ENCODE measurements at places on chromosomes 11 and 22.

DNA sequence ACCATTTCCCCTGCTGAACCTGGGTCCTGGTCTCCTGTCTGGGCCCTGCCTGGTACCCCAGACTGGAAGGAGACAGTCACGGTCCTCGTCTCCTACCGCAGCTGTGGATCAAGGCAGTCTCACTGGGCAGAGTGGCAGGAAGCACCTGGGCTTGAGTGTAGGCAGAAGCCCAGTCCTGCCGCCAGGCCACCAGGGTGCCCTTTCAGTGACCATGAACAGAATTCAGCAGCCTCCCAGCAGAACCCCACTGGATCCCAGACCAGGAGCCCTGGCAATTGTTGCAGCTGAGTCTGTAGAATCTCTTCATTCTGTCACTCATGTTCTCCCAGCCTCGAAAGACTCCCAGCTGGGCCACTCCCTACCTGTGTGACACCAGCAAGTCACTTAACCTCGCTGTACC is 25.5 kb upstream of the CREB3L1 start:
- DNase-seq: no peak

GRCh38 chr11:3989276-3989920 is 105.2 kb upstream of the RRM1 start:
- DNase-seq: no peak

DNA sequence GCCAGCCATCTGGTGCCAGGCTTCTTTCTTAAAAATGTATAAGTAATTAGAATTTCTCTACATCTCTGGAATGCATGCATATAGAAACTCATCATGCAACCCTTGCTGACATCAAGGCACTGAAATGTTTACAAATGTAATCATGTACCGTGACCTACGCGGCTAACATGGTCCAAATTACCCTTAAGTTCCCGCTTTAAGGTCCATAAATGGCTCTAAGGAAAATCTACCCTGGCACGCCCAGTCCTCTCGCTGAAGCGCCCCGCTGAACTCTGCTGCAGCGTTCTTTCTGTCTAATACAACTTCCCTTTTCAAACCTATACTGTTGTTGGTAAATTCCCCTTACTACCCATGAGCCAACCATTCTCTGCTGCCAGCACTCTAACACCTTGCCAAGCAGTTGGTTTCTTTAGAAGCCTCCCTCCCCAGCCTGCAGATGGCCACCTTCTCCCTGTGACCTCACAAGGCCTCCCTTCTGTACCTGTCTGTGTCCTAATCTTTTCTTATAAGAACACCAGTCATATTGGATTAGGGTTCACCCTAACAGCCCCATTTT is 13.5 kb upstream of the HMOX1 start:
- no peak for DNase-seq

DNA sequence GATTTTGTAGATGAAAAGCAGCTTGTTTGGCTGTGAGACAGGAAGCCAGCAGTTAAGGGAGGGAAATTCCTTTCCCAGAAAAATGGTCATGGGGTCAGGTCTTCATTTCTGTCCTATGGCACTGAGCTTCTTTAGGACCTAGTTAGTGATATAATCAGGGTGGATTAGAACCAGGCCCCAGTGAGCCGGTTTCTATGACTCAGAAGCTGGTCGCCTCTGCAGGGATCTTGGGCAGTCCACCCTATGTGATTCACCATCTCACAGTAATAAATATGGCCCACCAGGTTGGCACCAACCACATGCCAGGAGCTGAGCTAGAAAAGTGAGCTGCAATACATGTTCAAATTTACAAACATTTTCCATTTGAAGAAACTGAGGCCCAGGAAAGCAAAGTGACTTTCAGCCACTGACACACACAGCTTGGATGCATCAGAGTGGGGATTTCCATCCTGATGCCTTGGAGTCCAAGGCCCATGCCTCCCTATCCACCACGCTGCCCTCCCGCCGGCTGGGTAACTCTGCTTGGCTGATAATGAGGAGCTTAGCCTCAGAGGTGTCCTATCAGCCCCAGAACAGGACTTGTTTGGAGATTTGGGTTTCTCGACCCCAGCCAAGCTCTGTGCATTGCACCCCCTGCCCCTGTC is 42.0 kb downstream of the CD82 start:
- peak; percentile 47 for DNase-seq

- DNase-seq: no peak
Measured at GRCh38 chr11:18754308-18754707, 28.3 kb upstream of the IGSF22 start.

- no peak for DNase-seq
Measured at GRCh38 chr11:111368285-111368560, 10.9 kb downstream of the POU2AF1 start.

All from HT-29 (cell line).